ENCODE measurements at places on chromosomes 5 and 9. TPM values are rescaled to one million over a fixed set of nuclear protein-coding genes. Genes with fewer than 3 reads are reported as not detected.

Gene TRIM36
- 0.26 TPM for total RNA-seq

Gene NPR3
- 0.26 TPM for total RNA-seq

Gene TNFSF15
- 0.26 TPM for total RNA-seq

Gene FOXD4
- 0.17 TPM for total RNA-seq

Gene PPP2R2B
- not detected for total RNA-seq

Gene CDX1
- total RNA-seq, result under 0.01 TPM

Gene KCNV2
- not detected for total RNA-seq

Gene TPD52L3
- not detected for total RNA-seq

Gene ANGPTL2
- 7.8 TPM for total RNA-seq

Gene PCDHGA6
- 2.4 TPM for total RNA-seq

Gene PRKAA1
- 118 TPM for total RNA-seq

Gene GRM6
- total RNA-seq, result not detected

Gene TAF11L5
- not detected for total RNA-seq

Gene SPATA31D4
- total RNA-seq, result not detected

Gene YTHDC2
- 38.0 TPM for total RNA-seq

Gene CD180
- under 0.01 TPM for total RNA-seq

Gene SH3GL2
- not detected for total RNA-seq

Gene SPATA31E1
- total RNA-seq, result not detected

Gene PCDHA1
- total RNA-seq, result under 0.01 TPM

Gene BTNL3
- under 0.01 TPM for total RNA-seq

Gene PCDH12
- 18.7 TPM for total RNA-seq

Gene EEIG1
- 62.7 TPM for total RNA-seq

Gene ADRB2
- total RNA-seq, result 13.0 TPM

Gene NIM1K
- under 0.01 TPM for total RNA-seq

Gene PFN3
- not detected for total RNA-seq

Gene LCN12
- 0.11 TPM for total RNA-seq

Gene PRSS3
- 1.1 TPM for total RNA-seq

Gene CKMT2
- total RNA-seq, result 0.54 TPM

Gene BAAT
- not detected for total RNA-seq

Gene ANKRD34B
- under 0.01 TPM for total RNA-seq

Gene PCDHGA5
- 0.43 TPM for total RNA-seq

Gene KCNIP1
- 65.1 TPM for total RNA-seq

Gene MELK
- 5.7 TPM for total RNA-seq

Gene MSH3
- total RNA-seq, result 7.4 TPM

Gene CETN3
- total RNA-seq, result 7.3 TPM

Gene DBH
- total RNA-seq, result not detected

Gene SHISAL2B
- not detected for total RNA-seq

Measured in dermis lymphatic vessel endothelial cell (primary cell).